ENCODE measurements at places on chromosomes 1 and 21.

DNA sequence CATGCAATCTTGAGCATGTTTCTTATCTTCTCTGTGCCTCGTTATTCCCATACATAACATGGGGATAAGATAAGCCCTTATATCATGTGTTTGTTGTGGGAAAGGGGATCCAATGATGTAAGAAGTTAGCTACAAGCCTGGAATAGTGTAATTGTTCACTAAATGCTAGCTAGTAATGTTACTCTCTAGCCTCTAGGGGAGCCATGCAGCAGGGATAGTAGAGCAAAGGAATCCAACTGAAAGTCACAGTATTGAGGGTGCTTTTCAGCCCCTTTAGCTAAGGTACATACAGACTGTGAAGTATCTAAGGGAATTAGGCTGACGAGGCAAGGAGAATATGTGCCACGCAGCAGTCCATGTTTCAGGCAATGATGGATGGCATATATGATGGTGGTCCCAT is 46.9 kb downstream of the IL23R start:
- DNase-seq, result no peak

GRCh38 chr1:223129229-223129901 is 13.7 kb downstream of the TLR5 start:
- DNase-seq, result no peak

DNA sequence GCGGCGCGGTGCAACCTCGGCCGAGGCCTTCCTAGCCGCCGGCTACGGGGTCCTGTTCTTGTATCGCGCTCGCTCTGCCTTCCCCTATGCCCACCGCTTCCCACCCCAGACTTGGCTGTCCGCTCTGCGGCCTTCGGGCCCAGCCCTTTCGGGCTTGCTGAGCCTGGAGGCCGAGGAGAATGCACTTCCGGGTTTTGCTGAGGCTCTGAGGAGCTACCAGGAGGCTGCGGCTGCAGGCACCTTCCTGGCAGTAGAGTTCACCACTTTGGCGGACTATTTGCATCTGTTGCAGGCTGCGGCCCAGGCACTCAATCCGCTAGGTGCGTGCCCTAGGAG is 379 bp downstream of the PPCS start:
- DNase-seq, result no peak

- DNase-seq, result no peak
Observed at GRCh38 chr1:245000872-245001188, 136.5 kb upstream of the HNRNPU start.

- DNase-seq, result no peak
Observed at GRCh38 chr1:59769736-59770095, 45.0 kb upstream of the HOOK1 start.

DNA sequence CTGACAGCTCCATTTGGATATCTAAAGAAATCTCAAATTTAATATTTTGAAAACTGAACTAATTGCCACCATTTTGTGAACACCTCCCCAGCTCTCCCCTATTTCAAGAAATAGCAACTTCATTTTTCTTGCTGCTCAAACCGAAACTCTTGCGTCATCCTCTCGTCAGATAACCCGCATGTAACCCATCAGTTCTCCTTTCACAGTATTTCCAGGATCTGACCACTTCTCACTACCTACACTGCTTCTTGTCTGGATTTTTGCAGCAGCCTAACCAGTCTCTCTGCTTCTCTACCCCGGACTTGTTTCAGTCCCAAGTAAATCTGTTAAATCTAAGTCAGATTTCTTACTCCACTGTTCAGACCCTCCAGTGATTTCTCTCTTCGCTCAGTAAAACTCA is 75.6 kb downstream of the MTR start:
- peak; percentile 90 for DNase-seq

DNA sequence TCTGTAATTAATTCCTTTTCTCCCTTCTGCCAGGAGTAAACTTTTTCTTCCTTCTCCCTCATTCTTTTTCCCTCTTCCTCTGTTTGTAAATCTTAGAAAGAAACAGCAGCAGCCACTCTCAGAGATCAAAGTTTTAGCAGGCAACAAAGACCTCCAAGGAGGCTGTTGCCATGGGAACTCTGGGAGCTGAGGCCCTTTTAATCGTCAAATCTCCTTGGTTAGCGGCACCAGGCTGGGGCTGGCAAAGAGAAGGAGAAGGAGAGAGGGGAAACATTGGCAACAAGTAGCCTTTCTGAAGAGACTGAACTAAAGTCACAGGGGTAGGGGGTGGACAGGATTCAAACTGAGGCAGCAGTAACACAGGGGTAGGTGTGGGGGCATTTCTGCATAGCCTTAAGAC is 25.2 kb downstream of the ILDR2 start:
- no peak for DNase-seq

- no peak for DNase-seq
Observed at GRCh38 chr21:35138665-35139381, 89.7 kb upstream of the RUNX1 start.

DNA sequence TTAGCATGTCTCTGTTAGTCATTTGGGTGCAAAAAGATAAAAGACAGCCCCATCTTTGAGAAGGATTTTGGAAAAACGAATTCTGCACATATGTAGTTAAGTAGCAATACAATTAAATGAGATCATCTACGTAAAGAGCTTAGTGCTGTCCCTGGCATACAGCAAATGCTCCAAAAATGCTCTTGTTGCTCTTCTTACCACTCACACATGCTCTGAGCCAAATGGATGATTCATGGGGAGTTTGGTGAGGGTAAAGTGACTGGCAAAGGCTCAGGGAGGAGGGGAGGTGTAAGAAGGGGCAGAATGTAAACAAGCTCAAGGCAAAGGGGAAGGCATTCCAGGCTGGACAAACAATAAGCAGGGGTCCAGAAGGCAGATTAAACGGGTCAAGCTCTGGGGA is 191.9 kb downstream of the AK5 start:
- DNase-seq, result no peak

DNA sequence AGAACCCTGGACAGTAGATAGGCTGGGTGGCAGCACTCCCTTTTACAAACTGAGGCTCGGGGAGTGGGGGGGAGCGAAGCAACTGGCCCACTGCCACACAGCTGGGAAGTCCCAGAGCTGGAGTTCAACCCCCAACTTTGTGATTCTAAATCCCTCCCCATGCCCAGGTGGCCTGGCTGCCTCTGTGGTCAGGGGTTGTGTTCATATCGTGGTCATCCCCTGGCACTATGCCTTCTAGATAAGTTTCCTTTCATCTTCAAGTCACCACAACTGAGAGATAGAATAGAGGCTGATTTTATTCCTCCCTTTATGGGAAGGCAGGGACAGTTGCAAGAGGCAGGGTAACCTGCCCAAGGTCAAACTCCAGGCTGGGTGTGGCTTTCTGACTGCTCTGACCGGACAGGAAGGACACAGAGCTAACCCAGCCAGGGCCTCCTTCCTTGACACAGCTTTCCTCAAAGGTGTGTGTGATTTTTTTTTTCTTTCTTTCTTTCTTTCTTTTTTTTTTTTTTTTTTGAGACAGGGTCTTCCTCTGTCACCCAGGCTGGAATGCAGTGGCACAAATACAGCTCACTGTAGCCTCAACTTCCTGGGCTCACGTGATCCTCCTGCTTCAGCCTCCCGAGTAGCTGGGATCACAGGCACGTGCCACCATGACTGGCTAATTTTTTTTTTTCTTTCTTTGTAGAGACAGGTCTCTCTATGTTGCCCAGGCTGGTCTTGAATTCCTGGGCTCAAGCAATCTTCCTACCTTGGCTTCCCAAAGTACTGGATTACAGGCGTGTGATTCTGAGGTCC is 18.4 kb upstream of the TNFRSF1B start:
- no peak for DNase-seq

GRCh38 chr1:100404821-100405220 is 52.5 kb downstream of the CDC14A start:
- DNase-seq, result no peak

DNA sequence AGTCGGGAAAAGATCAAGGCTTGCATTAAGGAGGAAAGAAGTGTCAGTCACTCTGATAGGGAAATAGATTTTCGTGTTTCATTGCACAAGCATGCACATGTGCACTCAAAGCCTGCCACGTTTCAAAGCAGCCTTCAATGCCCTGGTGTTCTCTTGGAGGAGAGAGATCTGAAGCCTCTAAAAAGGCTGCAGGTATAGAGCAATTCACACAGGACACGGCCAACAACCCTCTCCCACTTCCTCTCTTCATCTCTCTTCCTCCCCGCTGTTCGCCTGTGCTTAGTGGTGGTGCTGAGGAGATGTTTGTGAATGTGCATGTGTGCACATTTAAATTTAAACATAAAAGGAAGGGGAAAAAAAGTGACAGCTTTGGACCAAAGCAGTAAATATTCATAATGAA is 117.7 kb downstream of the NUF2 start:
- no peak for DNase-seq

DNA sequence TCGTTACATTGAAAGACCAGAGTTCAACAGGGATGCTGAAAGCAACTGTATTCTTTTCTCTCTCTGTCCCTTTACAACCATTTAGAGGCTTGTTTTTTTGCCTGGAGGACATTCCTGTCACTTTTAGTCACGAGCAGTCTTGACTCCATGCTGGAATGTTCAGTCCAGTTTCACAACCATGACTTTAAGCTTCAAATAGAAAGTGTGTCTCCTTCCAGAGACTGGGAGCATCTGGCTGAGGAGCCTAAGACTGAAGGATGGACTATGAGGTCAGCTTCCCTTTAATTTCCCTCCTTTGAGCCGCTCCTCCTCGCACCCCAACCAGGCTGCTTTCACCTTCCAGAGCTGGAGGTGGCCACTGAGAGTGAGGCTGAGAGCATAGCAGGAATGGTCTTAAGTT is 10.5 kb upstream of the RYR2 start:
- no peak for DNase-seq

- DNase-seq, result no peak
Observed at GRCh38 chr1:203173011-203173555, 2.5 kb downstream of the MYBPH start.

- DNase-seq, result no peak
Observed at GRCh38 chr1:37901191-37901892, 42.0 kb upstream of the MTF1 start.

- DNase-seq, result no peak
Observed at GRCh38 chr1:109816975-109817535, 53.3 kb upstream of the EPS8L3 start.

Data from SIG-M5 (cell line).